RCC 7860 (cell line): ENCODE measurements at places on chromosomes 2 and 18.

- no peak for DNase-seq
Observed at GRCh38 chr18:35515460-35516130, 17.8 kb upstream of the INO80C start.

- DNase-seq, result no peak
Observed at GRCh38 chr18:29271501-29271900, 1094.6 kb upstream of the CDH2 start.

DNA sequence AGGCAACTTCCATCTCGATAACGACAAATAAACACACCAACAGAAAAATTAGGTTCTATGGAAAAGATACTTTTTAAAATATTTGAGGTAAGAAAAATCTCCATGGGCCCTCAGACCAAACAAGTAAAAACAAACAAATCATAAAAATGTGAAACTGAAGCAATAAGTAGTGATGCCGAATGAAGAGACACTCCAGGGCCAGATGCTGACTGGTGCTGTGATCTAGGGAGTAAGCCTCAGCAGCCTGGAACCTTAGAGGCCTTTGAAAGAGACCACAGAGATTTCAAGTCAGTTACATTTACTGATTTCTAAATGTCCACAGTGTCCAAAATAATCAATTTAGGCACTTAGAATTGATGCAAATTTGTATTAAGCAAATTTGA lies 1144.7 kb downstream of the CNTNAP5 start:
- DNase-seq, result no peak

DNA sequence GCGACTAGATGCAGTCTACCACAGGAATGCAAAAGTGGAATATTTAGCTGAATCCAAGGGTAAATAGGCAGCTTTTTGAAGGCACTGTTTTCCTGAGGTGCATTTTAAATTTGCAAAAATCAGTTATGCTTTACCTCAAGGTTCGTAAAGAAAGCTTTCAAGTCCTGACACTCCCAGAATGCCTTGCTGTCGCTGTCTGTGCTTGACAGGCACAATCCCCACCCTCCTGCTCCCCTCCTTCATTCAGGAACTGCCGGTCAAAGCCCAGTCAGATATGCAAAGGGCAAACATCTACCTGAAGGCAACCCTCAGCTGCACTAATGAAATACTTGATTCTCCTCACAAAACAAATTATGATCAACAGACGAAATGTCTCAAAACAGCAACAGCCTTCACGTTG lies 97.4 kb upstream of the DDX18 start:
- no peak for DNase-seq

GRCh38 chr18:55857956-55858355 lies 270.0 kb upstream of the TCF4 start:
- DNase-seq, result no peak

GRCh38 chr2:7973801-7974480 lies 707.9 kb upstream of the ID2 start:
- DNase-seq, result no peak

- DNase-seq, result no peak
Observed at GRCh38 chr2:190342611-190343010, 778 bp upstream of the INPP1 start.
